ENCODE measurements at places on chromosomes 5 and 9.

GRCh38 chr9:115036691-115037090, 81.3 kb downstream of the TNC start:
- DNase-seq, result no peak

DNA sequence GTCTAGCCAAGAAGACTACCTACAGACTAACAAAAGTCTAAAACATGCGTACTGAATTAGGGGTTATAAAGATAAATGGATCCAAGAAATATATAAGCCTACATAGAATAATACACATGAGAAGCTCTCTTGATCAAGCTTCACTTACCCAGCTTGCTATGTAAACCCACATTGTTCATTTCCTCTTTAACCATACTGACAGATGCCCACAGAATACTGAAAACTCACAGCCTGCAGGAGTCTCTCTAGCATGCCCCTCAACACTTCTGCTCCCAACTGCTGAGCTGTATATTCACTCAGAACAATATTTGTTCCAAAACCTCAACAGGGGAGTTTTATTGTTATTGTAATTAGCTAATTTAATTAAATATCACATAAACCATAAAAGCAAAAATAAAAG, 52.4 kb downstream of the RFX3 start:
- no peak for DNase-seq

DNA sequence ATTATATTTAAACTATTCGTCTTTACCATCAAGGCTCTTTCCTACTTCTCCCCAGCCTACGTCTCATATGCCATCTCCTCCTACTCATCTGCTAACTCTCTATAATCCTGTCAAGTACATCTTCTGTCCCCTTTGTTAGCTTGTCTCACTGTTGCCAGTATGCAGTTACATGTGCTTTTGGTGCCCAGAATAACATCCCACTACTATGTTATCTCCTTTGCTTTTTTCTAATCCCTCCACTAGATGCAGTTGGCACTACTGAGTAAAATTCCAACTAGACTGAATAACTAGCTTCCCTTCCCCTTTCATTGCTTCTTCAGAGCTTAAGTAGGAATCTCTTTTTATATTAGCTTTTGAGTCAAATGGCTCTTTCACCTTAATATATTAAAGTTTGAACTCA, 3.0 kb upstream of the ARRDC3 start:
- DNase-seq, result no peak

DNA sequence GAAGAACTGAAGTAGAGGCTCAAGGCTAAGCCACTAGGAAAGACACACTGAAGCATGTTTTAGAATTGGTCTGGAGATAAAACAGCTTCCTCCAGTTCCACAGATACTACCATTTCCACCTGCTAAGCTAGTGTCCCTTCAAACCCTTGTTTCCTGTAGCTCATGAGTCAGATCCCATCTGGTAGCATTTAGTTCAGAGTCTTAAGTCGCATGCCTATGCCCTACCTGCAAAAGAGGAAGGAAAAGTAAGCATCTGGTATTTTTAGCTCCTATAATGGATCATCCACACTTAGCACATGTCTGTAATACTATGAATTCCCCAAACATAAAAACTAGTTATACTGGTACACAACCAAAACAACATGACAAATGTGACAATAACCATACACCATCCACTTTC, 92.1 kb downstream of the CDKN2A start:
- DNase-seq, result no peak

DNA sequence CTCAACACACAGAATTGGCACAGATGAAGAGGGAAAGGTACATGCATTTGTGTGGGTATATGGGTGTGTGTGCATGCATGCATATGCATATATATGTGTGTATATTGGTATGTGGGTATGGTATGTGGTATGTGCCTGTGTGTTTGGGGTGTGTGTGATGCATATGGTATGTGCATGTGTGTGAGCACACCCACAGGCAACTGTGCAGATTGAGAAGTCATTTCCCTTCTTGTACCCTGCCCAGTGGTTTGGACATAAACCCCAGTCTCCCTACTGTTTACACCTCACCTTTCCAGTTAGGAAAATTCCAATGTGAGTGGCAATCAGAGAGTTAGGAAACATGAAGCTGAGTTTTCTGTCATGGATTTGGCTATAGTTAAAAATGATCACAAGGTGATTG, 178.0 kb downstream of the NXNL2 start:
- no peak for DNase-seq

DNA sequence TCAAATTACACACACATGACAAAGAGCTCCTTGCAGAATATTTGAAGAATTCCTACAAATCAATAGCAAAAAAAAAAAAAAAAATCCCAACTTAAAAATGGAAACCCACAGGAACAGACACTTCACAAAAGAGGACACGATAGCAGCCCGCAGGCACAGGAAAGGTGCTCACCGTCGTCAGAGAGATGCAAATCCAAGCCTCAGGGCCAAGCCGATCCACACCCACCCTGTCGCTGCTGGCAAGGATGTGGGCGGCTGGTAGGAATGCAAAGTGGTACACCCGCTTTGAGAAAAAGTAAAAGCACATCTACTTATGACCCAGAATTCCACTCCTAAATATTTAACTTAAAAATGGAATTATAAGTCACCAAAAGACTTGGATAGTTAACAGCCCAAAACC, 10.8 kb downstream of the LCN9 start:
- no peak for DNase-seq

GRCh38 chr9:20095430-20096092, 306.7 kb upstream of the SLC24A2 start:
- no peak for DNase-seq

DNA sequence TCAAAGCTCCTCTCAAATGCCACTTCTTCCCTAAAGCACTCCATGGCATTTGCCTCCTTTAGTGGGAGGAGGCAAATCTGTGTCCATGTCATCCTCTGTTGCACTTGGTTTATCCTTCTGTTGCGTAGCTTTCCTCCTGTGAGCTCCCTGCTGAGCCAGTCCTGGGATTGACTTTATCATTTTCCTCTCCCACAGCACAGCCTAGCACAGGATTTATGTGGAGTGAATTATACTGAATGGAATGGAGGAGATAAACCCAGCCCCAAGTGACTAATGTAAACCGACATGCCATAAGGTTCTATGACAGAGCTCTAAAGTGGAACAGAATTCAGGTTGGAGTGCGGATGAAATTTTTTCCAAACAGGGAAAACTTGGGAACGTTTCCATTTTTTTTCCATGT, 26.4 kb upstream of the TOMM5 start:
- DNase-seq, result no peak

DNA sequence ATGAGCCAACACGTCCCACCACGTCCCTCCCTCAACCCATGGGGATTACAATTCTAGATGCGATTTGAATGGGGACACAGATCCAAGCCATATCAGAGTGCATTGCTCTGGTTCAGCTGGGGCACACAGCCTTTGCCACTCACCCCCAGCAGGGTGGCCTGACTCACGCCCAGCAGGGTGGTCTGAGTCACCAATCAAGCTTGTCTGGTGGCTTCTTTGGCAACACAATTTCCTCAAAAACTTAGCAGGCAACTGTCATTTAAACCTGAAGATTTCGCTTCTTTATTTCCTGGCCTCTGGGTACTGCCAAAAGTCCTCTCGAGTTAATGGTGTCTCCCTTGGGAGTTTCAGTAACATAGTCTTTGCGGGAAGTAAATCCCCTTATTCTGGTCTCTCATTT, 16.3 kb upstream of the SEMA5A start:
- no peak for DNase-seq

GRCh38 chr5:55114061-55114460, 11.6 kb downstream of the GZMA start:
- DNase-seq, result no peak

- no peak for DNase-seq
These were observed 71.6 kb downstream of the CFAP90 start for GRCh38 chr5:7779019-7780005.

DNA sequence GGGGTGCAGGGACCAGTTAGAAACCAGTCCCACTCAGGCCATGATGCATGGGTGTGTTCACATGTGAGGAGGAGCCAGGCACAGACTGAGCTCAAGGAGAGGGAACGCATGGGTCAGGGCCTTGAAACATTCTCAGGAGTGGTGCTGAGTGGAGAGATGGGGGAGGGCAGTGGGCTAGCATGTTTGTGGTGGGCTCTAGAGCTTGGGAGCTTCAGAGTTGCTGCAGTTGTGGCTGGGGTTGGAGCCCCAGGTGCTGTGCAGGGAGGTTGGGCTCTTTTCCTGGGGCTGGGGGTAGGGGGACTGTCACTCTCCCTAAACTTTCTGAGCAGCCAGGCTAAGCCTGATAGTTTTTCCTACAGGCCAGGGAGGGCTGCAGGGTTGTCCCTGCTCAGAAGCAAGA, 95.4 kb downstream of the DAB2IP start:
- no peak for DNase-seq

DNA sequence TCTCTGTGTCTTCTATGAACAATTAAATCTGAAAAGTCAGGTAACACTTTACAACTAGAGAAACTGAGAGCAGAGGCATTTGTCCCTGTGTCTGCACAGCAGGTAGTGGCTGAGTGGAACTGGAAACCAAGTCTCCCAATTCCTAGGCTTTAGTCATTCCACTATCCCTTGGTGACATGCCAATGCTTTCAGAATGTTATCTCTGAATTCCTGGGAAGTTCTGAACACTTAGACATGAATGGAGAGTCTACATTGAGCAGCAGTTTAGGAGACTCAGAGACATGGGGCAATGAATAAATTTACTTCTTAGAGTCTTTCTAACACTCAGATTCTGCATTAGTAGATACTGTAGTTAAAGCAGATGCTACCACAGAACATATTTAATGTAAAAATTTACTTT, 94.8 kb upstream of the APC start:
- DNase-seq, result no peak

DNA sequence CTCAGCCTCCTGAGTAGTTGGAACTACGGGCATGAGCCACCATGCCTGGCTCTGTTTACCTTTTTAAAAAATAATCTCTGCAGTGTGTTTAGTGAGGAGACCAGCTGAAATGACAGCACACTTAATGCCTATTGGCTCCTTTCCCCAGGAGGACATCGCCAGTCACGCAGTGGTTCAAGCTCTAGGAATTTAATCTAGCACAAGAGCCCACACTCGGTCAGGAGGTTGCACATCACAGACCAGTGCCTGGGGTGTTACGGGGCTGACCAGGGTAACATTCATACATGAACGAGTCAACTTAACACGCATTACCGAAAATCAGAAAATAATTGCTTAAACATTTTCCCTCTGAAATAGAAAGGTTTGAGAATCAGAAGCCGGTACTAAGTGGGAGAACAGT, 217.0 kb downstream of the GOLPH3 start:
- no peak for DNase-seq

- DNase-seq, result no peak
These were observed 47.7 kb downstream of the COL23A1 start for GRCh38 chr5:178542455-178542854.

GRCh38 chr9:136023410-136024225, 62.4 kb upstream of the UBAC1 start:
- DNase-seq, result no peak

Measured in stimulated activated CD4-positive, alpha-beta T cell treated with anti-CD3 and anti-CD28 coated beads, Interleukin-1b, Interleukin-23, amount 100 ng/mL, for 24 hours (primary cell).